A549 treated with AZD2906 at 1 μM for 4 hours (cell line): ENCODE measurements at places on chromosomes 3 and 15. TPM values are rescaled to one million over a fixed set of nuclear protein-coding genes. Genes with fewer than 3 reads are reported as not detected.

MRPS25 gene
- total RNA-seq: 48.7 to 62.1 TPM (median 60.7 TPM) in 5 replicates

OXSM gene
- total RNA-seq: 17.0 to 21.0 TPM (median 19.1 TPM) in 5 replicates

SST gene
- total RNA-seq: not detected in 5 replicates

LRTM1 gene
- total RNA-seq: not detected in 5 replicates

PDCD7 gene
- 25.7 to 27.3 TPM (median 26.4 TPM) in 5 replicates for total RNA-seq

EOGT gene
- total RNA-seq: 8.8 to 14.2 TPM (median 9.6 TPM) in 5 replicates

TRPM1 gene
- total RNA-seq: not detected in 5 replicates

CEMIP gene
- total RNA-seq: 0.78 to 1.2 TPM (median 1.0 TPM) in 5 replicates
